ENCODE measurements at places on chromosomes 7 and 10.

DNA sequence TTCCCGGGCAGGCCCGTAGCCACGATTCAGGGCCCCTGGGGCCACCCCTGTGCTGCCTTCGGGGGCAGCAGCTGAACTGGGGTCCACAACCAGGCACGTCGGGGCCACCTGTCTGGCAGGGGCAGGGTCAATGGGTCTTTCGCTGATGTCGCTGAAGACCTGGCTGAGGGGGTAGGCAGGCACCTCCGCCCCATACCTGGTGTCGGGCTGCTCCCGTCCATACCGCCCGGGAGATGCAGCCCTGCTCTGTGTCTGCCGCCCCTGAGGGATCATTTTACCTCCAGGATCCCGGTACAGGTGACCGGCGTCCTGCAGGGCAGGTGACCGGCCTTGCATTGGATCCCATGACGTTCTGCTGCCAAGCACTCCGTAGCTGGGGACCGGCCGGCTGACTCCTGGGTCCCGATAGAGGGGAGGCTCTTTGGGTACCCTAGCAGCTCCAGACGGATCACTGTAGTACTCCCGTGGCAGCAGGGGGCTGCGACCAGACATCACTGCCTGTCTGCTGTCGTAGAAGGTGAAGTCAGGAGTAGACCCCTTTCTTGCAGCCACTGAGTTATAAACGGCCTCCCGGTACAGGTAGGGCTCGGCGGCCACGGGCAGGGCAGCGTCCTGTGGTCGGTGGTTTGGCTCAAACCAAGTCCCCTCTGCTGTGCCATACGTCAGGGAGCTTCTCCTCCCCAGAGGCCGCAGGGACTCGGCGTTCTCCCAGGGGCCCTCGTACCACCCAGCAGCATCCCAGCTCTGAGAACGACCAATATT is 85.2 kb downstream of the ZRANB1 start:
- no peak for DNase-seq

DNA sequence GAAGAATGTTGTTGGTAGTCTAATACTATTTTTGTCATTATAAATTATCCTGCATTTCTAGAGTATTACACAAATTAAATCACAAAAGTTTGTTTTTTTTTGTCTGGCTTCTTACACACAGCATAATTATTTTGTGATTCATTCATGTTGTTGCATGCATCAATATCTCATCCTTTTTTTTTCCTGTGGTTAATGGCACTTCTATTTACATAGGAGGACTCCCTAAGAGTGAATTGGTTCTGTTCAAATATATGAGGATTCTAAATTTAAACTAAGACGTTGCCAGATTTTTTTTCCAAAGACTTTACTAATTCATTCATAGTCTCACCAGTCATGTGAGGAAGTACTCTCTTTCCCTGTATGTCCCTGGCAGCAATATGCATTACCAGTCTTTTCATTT is 303.3 kb downstream of the GPR37 start:
- no peak for DNase-seq

- no peak for DNase-seq
Measured at GRCh38 chr7:152419473-152420429, 16.1 kb downstream of the KMT2C start.

- DNase-seq, result no peak
Measured at GRCh38 chr10:79100771-79101170, 32.0 kb downstream of the ZMIZ1 start.

DNA sequence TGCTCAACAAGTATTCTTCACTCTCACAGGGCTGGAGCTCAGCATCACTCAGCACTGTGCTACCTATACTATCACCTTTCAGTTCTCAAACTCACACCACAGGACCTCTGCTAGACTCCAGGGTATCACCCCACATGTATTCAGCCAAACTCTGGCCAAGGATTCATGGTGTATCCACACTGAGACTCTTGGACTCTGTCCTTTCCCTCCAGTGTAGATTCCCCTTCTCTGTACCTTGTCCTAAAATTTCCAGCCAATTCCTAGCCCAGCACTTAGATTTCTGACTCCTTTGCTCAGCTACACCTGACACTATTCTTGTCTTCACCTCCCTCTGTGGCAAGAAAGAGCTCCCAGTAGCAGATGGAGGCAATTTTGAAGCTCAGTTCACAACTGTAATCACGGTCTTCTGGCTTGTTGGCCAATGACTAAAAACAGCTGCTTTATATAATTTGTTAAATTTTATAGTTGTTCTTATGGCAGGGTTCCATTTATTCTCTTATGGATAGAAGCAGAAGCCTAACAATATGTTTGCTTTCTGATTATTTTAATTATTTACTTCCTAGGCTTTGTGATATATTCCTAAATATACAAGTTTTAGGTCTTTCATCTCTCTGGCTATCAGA is 258.8 kb downstream of the THSD7A start:
- DNase-seq, result no peak

DNA sequence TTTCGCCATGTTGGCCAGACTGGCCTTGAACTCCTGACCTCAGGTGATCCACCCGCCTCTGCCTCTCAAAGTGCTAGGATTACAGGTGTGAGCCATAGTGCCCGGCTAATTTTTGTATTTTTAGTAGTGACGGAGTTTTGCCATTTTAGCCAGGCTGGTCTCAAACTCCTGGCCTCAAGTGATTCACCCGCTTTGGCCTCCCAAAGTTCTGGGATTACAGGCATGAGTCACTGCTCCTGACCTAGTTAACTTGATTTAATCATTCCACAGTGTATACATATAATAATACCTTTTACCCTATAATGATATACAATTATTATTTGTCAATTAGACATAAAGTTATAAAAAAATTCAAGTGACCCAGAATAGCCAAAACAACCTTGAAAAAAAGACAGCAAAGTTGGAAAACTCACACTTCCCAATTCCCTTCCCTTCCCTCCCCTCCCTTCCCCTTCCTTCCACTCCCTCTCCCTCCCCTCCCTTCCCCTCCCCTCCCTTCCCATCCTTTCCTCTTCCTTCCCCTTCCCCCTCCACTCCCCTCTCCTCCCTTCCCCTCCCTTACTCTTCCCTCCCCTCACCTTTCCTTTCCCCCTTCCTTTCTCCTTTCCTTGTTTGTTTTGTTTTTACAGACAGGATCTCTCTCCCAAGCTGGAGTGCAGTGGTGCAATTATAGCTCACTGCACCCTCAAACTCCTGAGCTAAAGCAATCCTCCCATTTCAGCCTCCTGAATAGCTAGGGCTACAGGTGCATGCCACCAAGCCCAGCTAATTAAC is 14.8 kb upstream of the ZMIZ2 start:
- DNase-seq, result no peak

DNA sequence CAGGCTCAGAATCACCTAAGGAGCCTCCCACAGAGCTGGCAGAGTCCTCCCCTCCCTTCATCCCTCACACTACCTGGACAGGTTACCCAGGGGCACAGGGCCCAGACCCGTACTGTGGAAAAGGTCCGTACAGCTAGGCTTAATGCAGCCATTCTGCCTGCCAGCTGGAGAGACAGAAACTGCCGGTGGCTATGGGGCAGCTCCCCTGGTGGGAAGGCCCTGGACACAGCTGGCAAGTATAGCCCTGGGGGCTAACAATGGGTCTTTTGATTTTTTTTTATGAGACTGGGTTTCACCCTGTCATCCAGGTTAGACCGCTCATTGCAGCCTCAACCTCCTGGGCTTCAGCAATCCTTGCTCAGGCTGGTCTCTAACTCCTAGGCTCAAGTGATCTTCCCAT is 68.3 kb downstream of the GNA12 start:
- DNase-seq, result no peak

- no peak for DNase-seq
Measured at GRCh38 chr10:35467186-35467585, 130.9 kb downstream of the CCNY start.

- peak; percentile 8 for DNase-seq
Measured at GRCh38 chr10:96683065-96683464, 37.2 kb downstream of the PIK3AP1 start.

DNA sequence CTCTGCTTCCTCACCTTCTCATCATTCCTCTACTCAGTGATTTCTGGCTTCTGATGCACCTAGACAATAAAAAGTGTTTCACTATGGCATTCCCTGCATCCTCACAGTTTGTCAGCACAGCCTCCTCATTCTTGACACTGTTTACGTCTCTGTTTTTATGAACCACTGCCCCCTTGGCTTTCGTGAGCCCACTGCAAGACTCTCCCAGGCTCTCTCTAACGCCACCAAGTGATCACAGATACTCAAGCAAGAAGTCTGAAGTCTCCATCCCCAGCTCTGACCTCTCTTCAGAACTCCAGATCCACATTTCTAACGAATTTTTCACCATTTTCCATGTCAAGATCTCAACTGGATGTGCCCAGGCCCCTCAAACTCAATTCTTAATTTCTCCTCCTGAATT is 8.9 kb downstream of the SLC16A9 start:
- no peak for DNase-seq

- no peak for DNase-seq
Measured at GRCh38 chr7:92623544-92623943, 33.4 kb upstream of the FAM133B start.

DNA sequence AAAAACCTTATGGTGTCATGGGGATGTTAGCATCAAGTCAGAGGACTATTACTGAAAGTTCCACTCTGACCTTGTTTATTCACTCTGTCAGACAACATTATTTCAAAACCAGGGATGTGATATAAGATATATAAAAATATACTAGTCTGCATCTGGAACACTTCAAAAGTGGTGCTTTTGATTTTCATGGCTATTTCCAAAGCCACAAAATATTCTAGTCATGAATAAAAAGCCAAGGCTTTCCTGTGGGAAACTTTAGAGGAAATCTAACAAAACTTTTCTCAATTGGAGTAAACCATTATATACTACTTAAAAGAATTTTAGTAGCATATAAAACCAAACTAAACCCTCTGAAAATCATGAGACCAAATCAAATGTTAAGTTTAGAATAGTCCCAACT is 205.2 kb downstream of the TMEM26 start:
- no peak for DNase-seq

DNA sequence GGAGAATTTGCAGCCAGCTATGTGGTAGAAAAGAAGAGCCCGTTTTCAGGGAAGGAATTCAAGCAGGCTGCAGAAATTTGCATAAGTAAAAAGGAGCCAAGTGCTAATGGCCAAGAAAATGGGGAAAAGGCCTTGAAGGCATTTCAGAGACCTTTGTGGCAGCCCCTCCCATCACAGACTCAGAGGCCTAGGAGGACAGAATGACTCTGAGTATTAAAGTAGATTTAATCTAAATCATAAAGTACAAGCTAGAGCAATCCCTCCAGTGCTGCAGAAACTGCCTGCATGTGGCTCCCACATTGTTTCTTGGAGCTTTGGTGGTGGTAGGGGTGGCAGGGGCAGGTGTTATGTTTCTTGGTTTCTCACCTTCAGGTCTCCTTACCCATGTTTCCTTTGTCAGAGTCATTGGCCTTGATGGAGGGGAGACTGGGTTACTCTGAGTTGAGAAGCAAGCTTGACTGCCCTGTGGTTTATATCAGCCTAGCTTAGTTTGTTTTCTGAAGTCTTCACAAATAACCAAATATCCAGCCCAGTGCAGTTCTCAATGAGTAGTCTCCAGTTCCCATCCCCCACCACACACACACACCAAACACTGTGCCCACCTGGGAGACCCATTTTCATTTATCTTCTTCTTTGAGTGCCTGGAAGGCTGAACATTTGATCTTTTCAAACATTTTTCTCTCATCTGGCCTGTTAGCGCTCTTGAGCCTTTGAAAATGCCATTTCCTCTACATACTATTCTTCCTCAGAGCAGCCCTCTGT is 34.5 kb downstream of the ITPRIP start:
- no peak for DNase-seq

- DNase-seq, result no peak
Measured at GRCh38 chr7:144866189-144866588, 30.3 kb upstream of the TPK1 start.

DNA sequence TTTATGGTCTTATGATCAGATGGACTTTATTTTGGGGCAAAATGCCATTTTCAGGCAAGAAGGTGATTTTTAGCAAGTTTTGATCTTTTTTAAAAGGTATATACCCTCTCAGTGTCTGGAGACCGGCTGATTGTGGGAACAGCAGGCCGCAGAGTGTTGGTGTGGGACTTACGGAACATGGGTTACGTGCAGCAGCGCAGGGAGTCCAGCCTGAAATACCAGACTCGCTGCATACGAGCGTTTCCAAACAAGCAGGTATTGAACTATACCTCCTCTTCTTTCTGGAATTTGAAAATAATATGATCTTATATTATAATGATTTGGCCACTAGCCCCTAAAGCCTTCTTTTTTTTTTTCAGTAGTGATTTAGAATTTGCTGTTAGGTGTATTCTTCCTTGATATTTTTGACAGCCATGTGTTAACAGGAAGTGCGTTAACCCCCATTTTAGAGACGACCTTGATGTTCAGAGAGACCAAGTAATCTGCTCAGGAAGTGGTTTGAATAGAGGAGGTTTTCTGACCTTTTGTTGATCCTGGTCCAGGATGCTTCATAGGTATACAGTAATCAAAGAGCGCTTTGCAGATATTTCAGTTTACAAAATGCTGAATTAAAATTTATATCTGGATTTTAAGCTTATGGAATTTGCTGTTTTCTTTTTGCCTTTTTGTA is 6.2 kb downstream of the BUB3 start:
- DNase-seq, result no peak

GRCh38 chr10:23359692-23360380 is 15.2 kb upstream of the C10orf67 start:
- no peak for DNase-seq

- peak; percentile 65 for DNase-seq
Measured at GRCh38 chr10:91597197-91597881, 35.5 kb downstream of the PPP1R3C start.

- no peak for DNase-seq
Measured at GRCh38 chr10:122657255-122657654, 42.4 kb downstream of the C10orf120 start.

GRCh38 chr10:97916586-97916985 is 66.9 kb downstream of the GOLGA7B start:
- no peak for DNase-seq

DNA sequence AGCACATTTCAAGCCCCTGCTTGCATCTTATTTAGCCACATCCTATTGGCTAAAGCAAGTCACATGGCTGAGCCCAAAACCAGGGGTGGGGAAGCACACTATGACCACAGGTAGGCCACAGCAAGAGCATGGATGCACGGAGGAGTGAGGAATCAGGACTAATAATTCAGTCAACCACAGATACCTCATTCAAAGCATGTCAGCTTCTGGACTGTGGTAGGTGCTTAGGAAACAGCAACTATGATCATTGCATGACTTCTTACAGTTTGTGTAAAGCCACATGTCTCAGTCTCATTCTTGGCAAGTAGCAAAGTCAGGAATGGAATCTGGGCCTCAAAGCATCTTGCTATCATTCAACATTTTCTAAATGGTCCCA is 79.0 kb upstream of the EMX2 start:
- no peak for DNase-seq

DNA sequence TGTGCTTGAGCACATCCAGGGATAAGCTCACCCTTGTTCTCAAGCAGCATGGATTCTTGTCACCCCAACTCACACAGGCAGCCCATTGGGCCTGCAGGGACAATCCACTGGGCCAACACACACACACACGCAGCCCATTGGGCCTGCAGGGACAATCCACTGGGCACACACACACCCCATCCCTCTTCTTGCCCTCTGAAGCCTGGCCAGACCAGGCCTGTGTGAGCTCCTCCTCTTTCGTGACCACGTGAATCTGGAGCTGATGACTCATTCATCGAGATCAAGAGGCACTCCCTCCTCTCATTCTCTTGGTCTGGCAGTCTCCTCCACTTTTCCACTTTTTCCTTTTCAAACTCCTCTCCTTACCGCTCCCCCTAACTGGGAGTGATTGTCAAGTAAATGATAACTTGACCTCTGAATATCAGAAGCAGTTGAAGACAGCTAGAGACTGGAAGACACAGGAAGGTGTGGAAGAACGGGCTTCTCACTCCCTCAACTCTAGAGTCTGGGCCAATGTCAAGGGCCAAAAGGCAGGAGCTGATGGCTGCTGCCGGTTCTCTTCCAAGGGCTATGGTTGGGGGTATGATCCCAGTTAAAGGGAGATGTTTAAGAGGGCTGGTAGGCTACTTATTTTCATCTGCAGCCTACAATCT is 89.7 kb downstream of the HIPK2 start:
- no peak for DNase-seq
